Activated naive CD4-positive, alpha-beta T cell (primary cell): ENCODE measurements at places on chromosomes 16 and 17.

DNA sequence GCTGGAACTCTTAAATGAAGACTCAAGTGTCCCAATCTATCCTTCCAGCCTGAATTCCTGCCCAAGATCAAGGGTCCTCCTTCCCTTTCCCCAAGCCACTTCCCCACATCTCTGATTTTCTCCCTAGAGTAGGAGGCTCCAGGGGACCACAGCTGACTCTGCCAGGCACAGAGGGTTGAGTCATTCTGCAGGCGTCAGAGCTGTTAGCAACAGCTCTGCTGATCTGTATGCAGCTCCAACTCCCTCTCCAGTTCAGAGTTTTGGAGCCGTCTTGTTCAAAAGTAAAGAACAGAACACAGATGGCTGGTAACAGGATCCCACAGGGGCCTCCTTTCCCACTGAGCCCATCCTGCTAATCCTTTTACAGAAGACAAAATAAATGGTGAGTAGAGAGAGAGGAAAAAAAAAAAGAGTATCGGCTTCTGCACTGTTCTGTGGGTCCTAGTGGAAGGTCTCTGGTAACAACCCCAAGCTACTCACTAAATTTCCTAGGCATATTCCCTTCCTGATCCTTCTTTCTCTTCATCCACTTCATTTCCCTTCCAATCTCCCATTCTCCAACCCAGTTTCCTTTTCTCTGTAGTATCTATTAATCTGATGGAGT, 13.4 kb upstream of the TAOK1 start:
- DNase-seq = no peak

DNA sequence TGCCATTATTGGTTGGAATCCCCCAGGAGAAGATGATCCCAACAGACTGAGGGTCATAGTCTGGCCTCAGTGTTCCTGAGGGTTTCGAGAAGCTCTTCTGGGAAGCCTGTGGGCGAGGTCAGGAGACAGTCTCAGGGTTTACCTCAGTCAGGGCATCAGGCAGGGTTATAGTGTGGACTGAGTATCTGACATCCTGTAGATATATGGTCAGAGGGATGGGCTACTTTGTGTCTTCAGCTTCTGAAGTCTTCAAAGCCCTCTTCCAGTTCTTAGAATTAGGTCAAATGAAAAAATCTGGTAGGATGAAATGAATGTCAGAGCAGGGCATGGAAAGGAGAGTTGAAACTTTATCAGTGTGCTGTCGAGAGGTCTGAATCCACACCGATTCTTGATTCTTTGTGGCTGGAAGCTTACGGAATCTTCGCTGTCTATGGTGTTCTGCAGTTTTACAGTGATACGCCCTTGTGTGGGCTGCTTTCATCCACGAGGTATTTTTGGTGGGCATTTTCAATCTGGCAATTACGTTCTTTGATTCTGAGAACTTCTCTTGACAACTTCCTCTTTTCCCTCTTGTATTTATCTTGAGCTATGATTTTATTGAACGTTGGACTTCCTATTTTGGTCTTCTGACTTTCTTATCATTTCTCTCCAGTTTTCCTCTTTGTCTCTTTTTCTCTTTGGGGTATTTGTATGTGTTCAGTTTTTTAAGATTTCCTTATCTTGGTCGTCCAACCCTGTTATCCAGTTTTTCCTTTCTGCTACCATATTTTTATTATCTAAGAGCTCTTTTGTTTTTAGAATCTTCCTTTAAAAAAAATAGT, 30.4 kb downstream of the BPTF start:
- DNase-seq = no peak

DNA sequence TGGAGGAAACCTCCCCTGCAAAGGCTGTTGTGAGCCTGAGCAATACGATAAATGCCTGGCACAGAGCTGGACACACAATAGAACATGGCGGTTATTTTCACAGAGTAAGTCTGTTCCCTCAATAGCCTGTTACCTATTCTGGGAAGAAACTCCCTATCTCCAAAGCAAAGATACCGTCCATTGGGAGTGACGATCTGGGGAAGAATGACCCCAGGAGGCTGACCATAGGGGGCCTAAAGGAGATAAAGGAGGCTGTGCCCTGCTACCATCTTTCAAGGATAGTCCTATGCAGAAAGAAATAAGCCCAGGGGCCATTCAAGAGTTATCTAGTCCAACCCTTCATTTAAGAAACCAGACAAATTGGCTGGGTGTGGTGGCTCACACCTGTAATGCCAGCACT, 4.1 kb upstream of the AXIN2 start:
- no peak for DNase-seq

DNA sequence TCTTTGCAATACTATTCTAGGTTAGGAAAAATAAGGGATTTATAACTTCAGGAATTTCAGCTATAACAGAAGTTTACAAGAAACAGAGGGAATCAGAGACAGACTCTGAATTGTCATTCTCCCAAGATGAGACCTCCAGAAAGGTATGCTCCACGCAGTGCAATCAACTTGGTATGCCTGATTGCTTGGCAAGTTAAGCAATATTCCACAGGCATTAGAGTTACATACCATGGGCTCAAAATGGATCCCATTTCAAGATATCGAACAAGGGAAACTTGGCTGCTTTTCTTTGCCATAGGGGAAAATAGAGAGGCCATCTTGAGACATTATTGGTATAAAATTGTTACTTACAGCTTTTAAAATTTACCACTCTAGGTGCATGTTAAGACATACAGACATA, 615.6 kb upstream of the SOX9 start:
- no peak for DNase-seq

DNA sequence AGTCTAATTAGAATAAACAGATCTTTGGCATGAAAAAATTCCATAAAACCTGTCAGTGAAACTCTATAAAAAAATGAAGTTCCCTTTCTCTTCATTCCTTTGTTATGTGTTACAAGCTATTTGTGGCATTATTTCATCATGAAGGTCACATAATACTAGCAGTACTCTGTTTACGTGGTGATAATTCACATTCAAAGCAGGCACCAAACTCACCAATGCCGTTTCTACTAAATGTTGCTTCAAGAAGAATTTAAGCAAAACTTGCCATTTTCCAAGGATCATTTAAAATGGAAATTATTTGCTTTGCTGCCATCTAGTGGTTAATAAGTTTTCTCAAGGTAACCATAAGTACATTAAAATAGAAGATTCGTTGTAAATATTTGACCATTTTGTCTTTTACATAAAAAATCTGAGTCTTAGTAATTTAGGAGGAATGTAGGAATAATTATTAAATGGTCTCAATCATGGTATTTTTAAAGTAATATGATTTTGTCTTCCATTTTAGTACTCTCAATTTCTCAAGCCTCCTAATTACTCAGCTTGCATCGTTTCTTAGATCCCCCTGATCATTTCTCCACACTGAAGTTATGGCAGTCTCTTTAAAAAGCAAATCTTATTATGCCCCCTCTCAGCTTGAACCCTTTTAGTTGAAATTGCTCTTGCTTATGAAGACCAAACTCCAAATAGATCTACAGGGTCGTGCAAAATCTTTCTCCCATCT, 80.8 kb downstream of the OMG start:
- no peak for DNase-seq

DNA sequence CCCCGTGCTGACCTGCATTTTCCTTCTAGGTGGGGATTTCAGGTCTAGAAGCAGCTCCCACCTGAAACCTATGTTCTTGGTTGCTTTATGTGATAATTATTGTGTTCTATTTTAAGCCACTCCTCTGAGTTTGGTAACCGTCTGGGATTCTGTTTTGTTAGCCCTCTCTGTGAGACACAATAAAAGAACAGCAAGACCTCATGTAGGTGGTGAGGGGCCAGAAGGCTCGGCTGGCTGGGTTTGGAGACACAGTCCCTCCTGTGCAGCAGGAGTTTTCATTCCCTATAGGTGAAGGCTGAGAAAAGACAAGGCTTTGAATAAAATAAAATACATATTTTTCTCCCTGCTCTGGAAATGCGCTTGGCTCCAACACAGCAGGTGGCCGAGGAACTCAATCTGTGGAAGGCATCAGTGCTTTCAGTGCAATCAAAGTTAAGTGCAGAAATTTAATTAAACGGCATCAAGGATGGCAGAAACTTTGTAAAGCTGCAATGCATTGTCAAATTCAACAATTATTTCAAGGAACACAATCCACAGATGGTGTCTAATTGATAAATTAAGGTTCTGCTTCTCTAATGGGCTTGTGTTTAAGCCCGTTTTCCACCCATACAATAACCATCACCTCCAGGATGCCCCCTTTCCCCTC, 107.8 kb downstream of the MSI2 start:
- no peak for DNase-seq

- no peak for DNase-seq
These were observed 28.6 kb upstream of the SSTR5 start for GRCh38 chr16:1043881-1044451.

- peak; percentile 69 for DNase-seq
These were observed 7.2 kb downstream of the GRIN2C start for GRCh38 chr17:74852237-74853047.

DNA sequence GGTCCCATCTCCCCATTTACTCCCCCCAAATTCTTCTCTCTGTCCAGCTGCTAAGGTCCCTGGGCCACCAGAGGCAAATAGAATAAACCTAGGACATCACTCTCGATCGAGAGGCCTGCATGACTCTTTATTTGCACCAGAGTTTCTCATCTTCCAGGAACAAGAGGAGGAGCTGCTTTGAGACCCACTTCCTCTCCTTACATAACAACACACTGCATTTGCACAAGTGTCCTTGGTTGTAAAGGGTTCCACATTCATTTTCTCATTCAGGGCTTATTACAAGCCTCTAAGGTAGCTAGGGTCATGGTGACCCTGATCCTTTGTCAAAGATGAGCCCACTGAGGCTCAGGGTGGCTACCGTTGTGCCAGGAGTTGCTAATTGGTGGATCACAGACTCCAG, 38.1 kb upstream of the RHOT1 start:
- DNase-seq = no peak

GRCh38 chr17:80116921-80117380, 15.6 kb downstream of the GAA start:
- no peak for DNase-seq

GRCh38 chr17:69725146-69725545, 310.6 kb downstream of the MAP2K6 start:
- DNase-seq = no peak

GRCh38 chr17:79629548-79630049, 18.7 kb upstream of the RBFOX3 start:
- DNase-seq = no peak

DNA sequence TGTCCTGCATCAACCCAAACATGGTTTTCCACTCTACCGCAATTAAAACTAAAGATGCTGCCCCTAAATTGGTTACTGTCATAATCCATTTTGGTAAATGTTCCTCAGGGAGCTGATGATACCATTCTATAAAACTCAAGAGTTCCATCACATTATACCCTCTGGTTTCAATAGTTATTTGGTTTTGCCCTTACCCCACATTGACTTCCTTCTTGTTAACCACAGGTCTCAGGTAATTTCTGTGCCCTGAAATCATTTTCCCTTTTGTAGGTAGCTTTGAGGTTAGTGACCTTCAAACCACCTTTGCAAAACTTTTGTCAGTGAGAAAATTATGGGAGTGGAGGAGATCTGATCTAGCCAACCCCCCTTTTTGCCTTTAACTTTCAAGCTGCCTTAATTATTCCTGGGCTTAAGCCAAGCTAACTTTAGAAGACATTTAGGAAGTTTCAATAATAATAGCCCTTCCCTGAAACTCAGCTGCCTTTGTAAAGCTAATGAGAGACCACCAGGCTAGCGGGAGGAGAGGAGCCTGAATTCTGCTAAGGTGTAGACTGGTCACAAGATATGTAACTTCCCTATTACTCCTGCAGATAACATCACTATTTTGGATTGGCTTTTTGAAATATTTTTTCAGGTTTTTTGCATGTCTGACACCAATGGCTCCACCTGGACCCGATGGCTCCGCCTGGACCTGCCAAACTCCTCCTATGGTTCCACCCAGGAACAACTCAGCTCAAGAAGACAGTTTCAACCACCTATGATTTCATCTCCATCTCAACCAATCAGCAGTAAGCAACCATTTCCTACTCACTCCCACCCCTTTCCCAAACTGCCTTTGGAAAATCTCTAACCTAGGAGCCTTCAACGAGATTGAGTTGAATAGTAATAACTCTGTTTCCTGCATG, 224.9 kb downstream of the HS3ST3B1 start:
- DNase-seq = no peak

GRCh38 chr17:58270476-58271215, 10.1 kb downstream of the MPO start:
- no peak for DNase-seq

DNA sequence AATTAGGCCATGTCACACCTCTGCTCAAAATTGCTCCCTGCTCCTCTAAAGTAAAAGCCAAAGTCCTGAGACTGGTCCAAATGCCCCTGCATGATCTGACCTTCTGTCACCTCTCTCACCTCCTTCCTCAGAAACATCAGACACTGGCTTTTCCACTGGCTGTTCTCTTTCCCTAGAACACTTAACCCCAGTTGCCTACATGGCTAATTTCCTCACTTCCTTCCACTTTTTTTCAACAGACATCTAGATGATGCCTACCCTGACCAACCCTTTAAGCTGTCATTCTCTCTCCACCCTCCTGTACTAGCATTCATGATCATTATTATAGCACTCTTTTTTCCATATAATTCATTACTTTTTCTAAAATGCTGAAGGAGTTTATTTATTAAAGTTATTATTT, 31.0 kb downstream of the CCT6B start:
- DNase-seq = no peak

- no peak for DNase-seq
These were observed 384.3 kb downstream of the CDH13 start for GRCh38 chr16:83010776-83011720.

GRCh38 chr17:65857718-65858117, 296.3 kb upstream of the AXIN2 start:
- DNase-seq = no peak

DNA sequence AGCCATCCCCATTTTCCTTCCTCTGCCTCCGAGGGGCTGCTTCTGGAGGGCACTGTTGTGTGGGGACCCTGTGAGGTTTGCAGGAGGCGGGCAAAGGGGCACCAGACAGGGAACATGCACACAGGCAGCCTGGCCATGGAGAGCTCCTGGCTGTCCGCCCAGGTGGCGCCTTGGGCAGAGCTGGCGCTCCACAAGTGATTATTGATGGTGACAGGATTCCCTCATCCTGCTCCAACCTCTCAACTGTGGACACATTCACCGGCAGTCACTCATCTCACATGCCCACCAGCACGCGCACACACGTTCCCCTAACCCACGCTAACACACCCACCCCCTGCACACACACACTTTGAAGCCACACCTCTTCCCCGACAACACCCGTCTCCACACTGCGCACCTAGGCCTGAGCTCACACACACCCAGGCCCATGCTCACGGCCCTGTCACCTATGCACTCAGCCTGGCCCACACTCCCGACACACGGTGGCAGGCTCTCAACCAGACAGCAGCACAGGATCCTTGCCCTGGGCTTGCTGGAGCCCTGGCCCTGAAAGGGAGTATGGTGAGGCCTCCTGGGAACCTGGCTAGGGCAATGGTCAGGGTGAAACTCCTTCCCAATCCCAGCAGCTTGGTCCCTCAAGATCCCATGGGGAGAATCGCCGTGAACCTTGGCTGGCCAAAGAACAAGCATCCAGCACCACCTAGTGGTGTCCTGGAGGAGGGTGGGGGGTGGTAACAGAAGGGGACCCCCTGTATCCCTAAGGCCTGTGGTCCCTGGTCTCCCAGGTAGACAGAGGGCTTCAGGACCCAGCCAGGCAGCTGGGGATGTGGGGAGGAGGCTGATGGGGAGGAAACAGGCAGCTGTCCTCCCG, 3.6 kb downstream of the PNMT start:
- no peak for DNase-seq

GRCh38 chr17:51097708-51098446, 22.8 kb downstream of the SPAG9 start:
- no peak for DNase-seq

- DNase-seq = no peak
These were observed 13.9 kb upstream of the KDM8 start for GRCh38 chr16:27189335-27189972.
